Activated CD4-positive, alpha-beta T cell treated with anti-CD3 and anti-CD28 coated beads, Interleukin-2, amount 10 ng/mL, durations not matched to agents 24 days and 14 days (primary cell): ENCODE measurements at places on chromosomes 12 and 14.

DNA sequence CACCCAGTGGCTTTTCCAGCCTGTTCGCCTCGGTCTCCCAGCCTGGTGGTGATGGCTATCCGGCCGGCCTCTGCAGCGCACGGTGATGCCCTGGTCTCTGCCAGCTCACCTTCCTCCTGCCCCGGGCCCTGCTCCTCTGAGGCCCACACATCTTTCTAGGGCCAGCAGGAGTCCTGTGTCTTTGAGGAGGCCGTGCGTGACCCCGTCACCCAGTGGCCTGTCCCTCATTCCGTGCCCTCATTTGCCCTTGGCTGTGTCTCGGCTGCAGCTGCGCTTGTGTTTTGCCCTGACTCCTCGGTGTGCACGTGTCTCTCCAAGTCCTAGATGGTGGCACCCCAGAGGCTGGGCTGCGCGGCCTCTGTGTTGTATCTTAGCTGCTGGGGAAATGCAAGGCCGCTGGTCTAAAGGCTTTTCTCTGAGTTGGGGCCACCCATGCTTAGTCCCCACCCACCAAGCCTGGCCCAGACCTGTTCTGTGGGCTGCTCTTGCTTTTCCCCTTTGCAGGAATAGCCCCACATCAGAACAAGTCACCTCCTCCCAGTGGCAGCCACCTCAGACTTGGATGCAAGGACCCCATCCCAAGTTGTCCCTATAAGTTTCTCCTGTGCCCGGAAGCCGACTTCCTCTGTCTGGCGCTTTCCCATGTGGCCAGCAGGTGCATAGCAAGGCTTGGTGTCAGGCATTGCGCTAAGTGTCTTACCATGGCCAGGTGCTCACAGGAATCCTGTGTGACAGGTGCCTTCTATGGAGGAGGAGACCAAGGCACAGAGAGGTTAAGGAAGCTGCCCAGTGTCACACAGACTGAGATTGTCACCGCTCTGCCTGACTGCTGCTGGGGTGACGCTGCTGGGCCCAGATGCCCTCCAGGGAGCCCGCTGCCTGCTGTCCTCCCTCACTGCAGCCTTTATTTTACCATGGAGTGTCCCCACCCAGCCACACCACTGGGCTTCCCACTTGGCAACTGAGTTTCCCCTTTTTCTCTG is 64.5 kb downstream of the TSPAN9 start:
- H3K27me3 ChIP-seq, result no peaks in the 10 kb centered on the region
- no peaks in the 10 kb centered on the region for H3K36me3 ChIP-seq
- no peak overlapping the region for H3K4me3 ChIP-seq
- H3K27ac ChIP-seq, result no peak overlapping the region
- no peak for DNase-seq
- H3K4me1 ChIP-seq, result no peaks in the 10 kb centered on the region

DNA sequence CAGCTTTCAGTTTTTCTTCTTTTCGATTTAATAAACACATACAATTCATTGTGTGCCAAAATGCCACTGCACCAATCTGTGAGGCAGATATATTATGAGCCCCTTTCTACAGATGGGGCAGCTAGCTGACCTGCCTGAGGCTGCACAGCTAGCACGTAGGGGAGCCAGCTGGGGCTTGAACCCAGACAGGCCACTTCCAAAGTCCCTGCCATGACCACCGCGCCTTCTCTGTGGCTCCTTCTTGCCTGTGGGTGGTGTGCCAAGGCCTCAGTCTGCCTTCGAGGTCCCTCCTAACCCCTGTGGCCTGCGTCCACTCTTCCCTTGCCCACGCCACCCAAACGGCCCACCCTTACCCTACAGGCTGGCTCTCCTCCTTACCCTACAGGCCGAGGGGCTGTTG is 16.2 kb downstream of the FAM222A start:
- H3K36me3 ChIP-seq, result no peaks in the 10 kb centered on the region
- H3K27ac ChIP-seq, result no peak overlapping the region
- H3K4me3 ChIP-seq, result no peak overlapping the region
- no peak for DNase-seq
- H3K27me3 ChIP-seq, result peaks cover 9% of the 10 kb centered on the region
- no peaks in the 10 kb centered on the region for H3K4me1 ChIP-seq

DNA sequence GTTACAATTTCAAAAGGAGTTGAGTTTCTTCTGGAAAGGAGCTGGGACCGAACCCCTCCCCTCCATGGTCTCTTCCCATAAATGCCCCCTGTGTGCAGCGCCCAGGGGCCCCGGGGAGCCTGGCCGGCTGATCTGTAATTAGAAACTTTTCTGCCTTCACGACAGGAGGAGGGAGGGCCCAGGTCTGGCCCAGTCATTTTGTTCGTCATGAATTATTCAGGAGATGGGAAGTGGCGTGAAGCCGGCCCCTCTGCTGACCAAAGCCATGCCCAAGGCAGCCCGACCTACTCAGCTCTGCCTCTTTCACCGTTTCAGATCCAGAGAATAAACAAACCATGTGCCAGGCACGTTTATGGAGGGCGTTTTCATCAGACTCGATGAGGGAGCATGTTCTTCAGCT is 33.3 kb upstream of the MSI1 start:
- no peaks in the 10 kb centered on the region for H3K36me3 ChIP-seq
- no peak overlapping the region for H3K4me3 ChIP-seq
- peaks cover 2% of the 10 kb centered on the region for H3K4me1 ChIP-seq
- no peak for DNase-seq
- H3K27ac ChIP-seq, result no peak overlapping the region

GRCh38 chr12:110088936-110089335 is 35.2 kb upstream of the IFT81 start:
- no peak overlapping the region for H3K4me3 ChIP-seq
- H3K27ac ChIP-seq, result no peak overlapping the region
- H3K36me3 ChIP-seq, result peaks cover 2% of the 10 kb centered on the region
- H3K27me3 ChIP-seq, result peaks cover 25% of the 10 kb centered on the region
- DNase-seq, result no peak

DNA sequence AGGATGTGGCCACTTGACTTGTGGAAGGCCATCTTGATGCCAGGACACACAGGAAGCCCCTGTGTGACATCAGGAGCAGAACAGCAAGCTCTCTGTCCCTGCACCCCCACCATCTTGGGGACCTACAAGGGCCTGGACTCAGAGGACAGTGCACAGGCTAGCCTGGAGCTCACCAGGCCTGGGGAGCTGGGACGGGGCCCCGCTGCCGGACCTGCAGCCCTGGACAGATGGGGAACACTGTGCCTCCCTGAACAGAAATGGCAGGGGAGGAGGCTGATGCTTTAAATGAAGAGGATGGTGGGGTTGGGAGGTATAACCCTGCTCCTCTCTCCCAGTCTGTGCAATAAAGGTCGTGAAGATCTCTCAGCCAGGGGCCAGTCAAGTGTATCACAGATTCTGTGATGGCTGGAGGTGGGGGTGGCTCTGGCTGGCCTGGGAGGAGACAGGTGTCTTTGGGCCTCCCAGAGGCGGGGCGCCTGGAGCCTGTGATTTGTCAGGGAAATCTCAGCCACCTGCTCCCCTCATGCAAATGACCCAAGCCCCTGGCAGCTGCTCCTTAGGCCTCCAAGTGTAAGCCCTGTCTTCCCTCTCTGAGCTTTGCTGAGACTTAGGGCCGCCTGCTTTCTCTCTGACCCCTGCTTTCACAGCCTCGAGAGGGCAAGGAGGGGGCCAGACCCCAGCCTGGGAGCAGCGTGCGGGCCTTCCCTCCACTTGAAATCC is 1.1 kb upstream of the GNB3 start:
- H3K27me3 ChIP-seq, result no peaks in the 10 kb centered on the region
- DNase-seq, result no peak
- H3K36me3 ChIP-seq, result peaks cover under 1% of the 10 kb centered on the region
- no peak overlapping the region for H3K27ac ChIP-seq
- H3K4me3 ChIP-seq, result no peak overlapping the region
